ENCODE measurements at places on chromosomes 1 and 21.

DNA sequence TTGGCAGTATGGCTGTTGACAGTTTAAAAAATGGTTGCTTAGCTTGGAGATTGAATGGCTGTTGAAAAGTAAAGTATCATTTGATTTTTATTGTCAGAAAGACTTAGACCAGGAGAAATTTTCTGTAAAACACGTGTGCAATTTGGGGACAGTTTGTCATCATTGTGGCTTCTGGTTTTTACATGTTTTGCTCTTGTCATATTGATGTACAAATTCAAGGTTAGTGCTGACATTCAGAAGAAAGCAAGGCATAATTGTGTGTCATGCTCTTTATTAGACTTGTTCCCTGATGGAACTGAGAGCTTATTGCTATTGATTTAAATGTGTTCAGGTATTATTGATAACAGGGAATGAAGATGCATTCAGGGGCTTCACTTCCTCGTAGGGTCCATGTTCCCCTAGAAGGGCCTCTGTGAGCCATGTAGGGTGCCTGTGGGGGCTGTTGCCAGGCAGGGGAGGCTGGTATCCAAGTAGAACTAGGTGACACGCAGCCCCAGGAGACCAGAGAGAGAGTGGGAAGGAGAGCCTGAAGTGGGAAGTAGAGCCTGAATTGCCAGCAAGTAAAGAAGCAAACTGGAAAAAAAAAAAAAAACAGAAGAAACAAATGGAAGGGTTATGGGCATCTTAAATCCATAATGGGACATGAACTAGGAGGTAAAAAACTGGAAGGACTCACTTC lies 32.7 kb upstream of the PLXNA2 start:
- DNase-seq = no peak

DNA sequence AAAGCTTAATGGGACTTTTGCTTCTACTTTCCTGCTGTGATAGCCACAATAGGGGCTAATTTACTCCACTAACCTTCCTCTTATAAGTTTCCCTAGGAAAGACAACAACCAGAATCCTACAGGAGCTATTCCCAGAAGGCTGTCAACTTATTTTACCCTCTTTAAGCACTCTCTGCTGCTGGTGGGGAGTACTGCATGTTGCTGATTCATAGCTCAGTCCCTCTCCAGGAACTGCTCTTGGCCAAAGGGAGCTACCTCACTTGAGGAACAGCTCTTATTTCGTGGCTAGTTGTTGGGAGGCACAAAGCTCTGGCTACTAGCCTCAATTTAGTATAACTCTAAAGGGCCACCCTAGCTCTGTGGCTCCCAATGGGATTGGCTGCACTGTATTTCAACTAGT lies 37.2 kb downstream of the ADSS2 start:
- no peak for DNase-seq

DNA sequence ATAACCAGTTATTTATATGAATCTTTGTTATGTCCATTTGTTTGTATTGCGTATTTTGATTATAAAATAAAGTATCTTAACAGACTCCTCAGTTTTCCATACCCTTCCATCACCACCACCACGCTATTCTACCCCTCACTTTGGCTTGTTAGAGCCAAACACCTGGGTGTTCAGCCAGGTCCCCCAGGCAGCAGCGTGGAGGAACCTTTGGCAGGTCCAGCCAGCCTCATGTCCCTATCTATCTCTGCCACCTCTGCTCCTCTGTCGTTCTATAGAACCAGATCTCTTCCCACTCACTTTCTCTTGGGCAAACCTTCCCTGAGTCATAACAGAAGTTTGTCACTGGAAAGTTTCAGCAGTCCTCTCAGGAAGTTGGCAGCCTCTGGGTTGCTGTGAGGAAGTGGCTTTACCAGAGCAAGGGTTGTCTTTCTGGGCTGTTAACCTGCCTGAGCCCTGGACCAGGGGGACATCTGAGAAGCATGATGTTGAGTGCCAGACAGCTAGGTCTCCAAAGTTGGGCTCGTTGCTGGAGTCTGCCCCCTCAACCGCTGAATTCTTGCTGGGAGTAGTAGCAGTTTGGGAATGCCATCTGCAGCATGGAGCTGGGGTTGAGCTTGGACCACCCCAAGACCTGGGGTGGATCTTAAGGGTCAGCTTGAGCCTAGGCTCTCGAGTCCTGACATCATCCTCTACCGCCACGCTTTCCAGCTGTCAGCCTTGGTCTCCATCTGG lies 996 bp upstream of the SH3BGRL3 start:
- no peak for DNase-seq

DNA sequence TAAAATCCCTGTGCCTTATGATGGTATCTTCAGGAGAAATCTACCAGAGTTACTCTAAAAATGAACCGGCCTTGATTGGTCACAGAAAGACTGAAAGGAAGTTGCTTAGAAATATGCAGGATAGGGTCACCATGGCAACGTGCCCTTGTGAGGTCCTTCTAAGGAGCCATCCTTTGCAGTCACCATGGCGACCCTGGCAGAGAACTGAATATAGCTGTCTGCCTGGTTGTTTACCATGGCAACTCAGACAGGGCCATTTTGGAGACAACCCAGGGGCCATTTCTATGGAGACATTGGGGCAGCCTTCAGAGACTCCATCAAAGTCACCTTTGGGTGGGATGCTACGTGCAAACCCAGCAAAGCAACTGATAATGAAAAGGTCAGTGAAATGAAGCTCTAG lies 43.0 kb downstream of the SNX7 start:
- DNase-seq = no peak

DNA sequence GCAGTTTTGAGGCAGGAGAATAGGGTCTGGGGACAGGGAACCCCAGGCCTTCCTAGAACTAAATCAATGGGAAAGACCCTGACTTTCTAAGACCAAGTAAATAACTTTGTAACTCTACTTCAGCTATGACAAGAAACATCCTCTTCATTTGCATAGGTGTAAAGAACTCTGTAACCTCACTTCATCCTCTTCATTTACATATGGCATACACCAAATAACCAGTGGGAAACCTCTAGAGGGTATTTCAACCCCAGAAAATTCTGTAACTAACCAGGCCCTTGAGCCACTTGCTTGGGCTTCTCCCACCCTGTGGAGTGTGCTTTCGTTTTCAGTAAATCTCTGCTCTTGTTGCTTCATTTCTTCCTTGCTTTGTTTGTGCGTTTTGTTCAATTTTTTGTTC lies 495.6 kb downstream of the SIPA1L2 start:
- no peak for DNase-seq

- no peak for DNase-seq
Observed at GRCh38 chr1:246166841-246167240, 340.2 kb downstream of the SMYD3 start.
